ENCODE measurements at places on chromosomes 12 and 14. TPM values are rescaled to one million over a fixed set of nuclear protein-coding genes. Genes with fewer than 3 reads are reported as not detected.

Gene OVCH1
- total RNA-seq, result not detected

- peak; percentile 55 for DNase-seq
These were observed 5.0 kb downstream of the RASAL1 start for GRCh38 chr12:113130457-113131135.

DNA sequence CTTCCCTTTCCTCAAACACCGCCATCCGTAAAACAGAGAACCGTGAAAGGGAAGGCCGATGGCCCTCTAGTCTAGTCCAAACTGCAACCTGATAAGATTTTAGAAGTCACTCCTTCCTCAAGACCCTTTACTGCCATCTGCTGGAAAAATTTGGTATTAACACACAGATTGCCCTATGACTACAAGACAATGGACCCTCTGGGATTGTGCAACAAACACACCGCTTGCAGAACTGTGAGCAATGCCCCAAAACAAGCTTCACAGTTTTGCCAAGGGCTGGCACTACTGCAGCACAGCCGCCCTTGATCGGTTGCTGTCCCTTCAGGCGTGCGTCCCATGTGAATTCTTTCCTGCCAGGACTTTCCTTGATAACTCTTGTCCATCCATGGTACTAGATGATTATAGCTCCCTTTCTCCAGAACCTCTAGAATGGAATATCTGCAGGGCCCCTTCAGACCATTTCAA is 23.1 kb downstream of the LLPH start:
- DNase-seq, result peak; percentile 90

DNA sequence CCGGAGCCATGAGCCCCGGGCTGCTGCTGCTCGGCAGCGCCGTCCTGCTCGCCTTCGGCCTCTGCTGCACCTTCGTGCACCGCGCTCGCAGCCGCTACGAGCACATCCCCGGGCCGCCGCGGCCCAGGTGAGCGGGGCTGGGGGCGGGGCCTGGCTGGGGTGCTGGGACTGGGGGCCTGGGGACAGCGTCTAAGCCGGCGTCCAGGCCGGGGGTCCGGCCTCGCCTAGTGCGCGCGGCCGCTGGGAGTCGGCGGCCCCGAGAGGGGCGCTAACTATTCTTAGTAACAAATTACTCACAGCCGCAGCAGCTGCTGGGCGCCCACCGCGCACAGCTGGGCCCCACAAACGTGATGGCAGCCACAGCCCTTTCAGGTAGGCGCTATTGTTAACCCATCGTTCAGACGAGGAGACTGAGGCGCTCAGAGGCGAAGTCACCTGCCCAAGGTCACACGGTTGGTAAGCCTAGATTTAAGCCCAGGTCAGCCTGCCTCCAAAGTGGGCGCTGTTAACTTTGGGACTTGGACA is 374 bp downstream of the CYP46A1 start:
- no peak for DNase-seq

DNA sequence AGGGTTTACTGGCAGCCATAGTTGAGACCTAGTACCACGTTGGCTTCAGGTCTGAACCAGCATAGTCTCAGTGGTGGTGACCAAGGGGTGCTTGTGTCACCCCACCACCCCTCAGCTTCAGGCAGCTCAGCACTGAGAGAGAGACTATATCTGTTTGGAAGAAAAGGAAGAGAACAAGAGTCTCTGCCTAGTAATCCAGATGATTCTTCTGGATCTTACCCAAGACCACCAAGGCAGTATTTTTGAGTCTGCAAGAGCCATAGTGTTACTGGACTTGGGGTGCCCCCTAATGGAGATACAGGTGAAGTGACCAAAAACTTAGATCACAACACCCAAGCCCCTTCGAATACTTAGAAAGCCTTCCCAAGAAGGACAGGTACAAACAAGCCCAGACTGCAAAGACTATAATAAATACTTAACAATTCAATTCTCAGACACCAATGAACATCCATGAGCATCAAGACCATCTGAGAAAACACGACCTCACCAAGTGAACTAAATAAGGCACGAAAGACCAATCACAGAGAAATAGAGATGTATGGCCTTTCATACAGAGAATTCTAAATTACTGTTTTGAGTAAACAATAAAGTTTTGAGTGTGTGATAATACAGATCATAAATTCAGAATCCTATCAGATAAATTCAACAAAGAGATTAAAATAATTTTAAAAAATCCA is 107.0 kb downstream of the HELB start:
- DNase-seq, result peak; percentile 57

Gene NUBPL
- total RNA-seq, result 7.1 TPM

Gene LBHD2
- total RNA-seq, result not detected

- DNase-seq, result no peak
These were observed 265.0 kb downstream of the CACNA1C start for GRCh38 chr12:2317772-2318171.

- no peak for DNase-seq
These were observed 20.2 kb downstream of the HDAC7 start for GRCh38 chr12:47799357-47799955.

Gene TOGARAM1
- total RNA-seq, result 4.6 TPM

DNA sequence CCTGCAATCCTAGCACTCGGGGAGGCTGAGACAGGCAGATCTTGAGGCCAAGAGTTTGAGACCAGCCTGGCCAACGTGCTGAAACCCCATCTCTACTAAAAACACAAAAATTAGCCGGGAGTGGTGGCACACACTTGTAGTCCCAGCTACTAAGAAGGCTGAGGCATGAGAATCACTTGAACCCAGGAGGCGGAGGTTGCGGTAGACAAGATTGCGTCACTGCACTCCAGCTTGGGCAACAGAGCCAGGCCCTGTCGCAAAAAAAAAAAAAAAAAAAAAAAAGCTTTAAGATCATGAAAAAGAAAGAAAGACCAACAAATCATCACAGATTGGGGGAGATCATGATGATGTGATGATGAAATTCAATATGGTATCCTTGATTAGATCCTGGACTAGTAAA is 30.6 kb downstream of the WDR89 start:
- DNase-seq, result no peak

DNA sequence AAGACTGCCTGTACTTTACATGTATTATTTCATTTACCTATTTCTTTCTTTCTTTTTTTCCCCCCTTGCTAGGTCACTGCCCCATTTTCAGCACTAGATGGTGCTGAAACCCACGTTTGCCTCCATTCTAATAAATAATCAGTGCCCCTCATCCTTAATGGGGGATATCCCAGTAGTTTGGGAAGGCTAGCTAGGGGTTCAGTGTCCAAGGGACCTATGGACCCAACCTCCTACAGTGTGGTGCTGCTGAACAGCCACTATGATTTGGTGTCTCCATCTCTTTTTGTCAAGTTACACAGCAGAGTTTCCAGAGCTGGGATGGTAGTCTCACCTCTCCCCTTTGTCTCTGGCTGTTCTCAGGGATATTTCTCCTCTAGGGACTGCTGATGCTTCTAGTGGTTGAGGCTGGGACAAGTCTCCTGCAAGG is 6.5 kb upstream of the HCFC2 start:
- DNase-seq, result peak; percentile 35

GRCh38 chr12:78519422-78519821 is 345.2 kb upstream of the SYT1 start:
- no peak for DNase-seq

GRCh38 chr14:89629383-89629782 is 212.3 kb upstream of the FOXN3 start:
- no peak for DNase-seq

Gene PLBD1
- not detected for total RNA-seq

Gene ALDH2
- total RNA-seq, result 41.3 TPM

- DNase-seq, result no peak
These were observed 111.2 kb downstream of the MYRFL start for GRCh38 chr12:69936214-69936731.

DNA sequence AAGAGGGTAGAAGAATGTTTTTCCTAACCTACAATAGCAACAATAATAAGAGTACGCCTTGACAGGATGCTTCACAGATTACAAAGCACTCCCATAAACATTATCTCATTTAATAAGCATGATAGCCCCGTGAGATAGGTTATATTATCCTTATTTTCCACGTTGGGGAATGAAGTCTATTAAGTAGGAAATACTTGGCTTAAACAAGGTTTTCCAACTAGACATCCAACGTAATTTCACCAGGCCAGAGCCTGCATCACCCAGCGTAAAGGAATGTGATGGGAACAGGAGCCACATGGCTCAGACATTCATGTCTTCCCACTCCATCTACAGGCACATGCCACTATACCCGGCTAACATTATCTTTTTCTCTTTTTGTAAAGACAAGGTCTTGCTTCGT is 223.4 kb upstream of the AMIGO2 start:
- no peak for DNase-seq

DNA sequence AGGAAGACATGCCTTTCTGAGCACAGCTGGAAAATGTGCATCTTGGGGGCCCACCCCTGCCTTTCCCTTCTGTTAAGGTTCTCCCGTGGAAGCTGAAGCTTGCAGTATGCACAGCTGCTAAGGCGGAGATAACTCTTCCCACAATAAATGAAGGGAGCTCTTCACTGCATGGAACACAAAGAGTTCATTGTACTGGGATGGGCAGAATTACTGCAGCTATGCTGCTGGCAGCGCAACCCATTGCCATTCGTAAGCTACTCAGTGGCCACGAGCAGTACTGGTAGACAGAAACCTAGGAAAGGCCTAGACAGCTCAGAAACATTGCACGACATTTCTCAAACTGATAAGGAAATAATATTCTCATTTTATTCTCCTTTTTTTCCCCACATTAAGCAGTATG is 310.2 kb downstream of the MDGA2 start:
- no peak for DNase-seq

Gene CLEC9A
- total RNA-seq, result not detected

DNA sequence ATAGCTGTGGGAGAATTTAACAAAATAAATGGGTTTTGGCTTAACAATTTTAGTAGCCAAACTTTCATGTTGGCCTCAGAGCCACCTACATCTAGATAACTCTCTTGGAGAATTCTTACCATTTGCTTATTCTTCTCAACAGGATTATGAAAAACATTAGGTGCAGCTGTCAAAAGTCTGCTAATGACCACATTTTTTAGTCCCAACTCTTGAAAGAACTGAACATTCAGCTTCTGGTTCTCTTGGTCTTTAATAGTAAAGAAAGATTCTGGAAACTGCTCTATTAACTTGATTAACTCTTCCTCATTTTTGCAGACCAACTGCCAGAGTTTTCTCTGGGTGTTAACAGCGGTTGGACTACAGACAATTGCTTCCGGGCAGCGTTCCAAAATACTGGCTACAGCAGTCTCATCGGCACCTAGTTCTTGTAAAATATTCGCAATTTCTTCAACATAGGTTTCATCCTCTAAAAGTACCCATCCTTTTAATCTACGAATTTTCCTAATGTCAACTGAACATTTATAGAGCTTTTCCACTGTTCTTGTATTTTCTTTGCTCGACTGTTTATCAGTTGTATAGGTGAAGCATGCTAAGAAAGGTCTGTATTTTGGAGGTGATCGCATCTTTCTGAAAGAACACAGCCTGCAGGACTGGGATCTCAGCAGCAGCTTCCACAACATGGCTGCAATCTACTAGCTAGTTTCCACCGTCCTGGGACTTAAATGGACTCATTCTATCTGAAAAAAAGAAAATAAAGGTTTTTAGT is 8.7 kb downstream of the MTERF2 start:
- no peak for DNase-seq

All from HT1080 (cell line).